ENCODE measurements at places on chromosomes 5 and 9.
A peak's percentile ranks its signal among the peaks of the same experiment; 100 is the strongest.

- no peak for DNase-seq
Measured at GRCh38 chr5:67619235-67619634, 422.6 kb upstream of the CD180 start.

GRCh38 chr5:161420521-161420920 is 126.0 kb downstream of the GABRB2 start:
- DNase-seq = no peak

DNA sequence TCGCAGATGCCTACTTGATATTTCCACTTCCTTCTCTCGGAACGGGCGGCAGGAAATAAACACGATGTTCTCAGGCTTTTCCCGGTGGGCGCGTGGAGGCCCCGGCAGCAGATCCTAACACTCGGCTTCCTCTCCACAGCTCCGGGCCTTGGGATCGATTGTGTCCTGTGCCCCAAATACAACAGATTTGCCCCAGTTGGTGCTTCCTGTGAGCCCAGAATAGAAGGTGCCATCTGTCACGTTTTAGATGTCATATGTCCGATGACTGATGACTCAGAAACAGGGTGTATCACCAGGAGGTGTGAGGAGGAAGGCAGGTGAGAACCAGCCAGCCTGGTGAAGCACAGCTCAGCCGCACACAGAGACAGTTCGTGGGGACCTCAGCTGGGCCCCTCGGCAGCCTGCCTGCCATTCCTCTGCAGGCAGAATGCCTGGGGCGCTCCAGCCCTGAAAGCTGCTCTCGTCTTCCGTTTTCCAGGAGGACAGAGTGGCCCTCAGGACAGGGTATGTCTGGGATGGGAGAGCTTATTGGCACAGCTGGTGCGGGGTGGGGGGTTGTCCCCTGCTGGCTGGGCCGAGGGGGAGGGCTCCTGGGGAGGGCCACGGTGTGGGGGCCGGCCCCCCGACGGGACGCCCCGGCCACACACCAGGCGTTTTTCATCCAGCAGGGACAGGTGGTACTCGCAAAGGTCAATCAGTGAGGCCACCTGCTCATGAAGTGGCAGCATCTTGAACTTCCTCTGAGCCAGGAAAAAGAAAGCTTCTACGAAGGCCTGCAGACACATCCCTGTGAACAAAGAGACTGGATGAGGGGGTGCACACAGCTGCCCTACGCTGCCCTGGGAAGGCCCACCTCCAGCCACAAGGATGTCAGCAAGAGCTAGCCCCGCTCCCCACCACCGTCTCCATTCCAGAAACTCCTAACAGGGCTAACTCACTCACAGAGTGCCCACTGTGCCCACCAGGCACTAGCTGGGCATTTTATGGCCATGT is 171.0 kb downstream of the DAB2IP start:
- DNase-seq = peak; percentile 64

DNA sequence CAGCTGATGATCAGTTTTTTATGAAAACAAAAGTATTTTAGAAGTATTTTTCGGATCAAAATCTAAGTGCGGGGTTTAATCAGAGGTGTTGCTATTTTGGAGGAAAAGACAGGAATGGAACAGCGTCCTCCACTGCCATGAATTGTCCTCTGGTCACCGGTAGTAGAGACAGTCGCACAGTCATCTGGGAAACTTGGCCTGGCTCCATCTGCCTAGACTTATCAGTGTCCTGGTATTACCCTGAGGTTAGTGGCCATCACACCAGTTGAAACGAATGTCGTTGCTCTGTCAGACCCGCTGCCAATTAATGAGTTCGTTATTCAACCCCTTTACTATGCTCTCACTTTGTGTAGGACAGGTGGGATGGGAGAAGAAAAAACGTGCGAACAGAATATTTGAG is 8.2 kb downstream of the TLX3 start:
- no peak for DNase-seq

DNA sequence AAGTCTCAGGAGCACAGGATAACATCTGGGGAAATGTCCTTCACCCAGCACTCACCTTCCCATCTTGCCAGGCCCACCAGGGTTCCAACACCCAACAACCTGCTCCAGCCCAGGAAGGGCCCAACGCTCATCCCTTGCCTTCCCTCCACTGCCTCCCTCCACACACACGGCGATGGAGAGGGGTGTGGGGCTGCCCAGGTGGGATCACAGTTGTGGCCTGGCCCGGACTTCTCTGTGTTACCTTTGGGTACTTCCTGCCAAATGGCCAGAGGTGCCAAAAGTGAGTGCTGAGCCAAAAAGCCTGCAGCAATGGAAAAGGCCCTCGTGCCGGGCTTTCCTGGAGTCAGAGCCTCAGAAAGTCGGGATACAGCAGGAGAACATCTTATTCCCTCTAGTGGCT is 15.6 kb upstream of the TDRD7 start:
- DNase-seq = no peak
